Stimulated activated CD4-positive, alpha-beta T cell treated with anti-CD3 and anti-CD28 coated beads, TNF-alpha, amount 100 ng/mL, for 24 hours (primary cell): ENCODE measurements at places on chromosomes 11 and 22.
A peak's percentile ranks its signal among the peaks of the same experiment; 100 is the strongest.

DNA sequence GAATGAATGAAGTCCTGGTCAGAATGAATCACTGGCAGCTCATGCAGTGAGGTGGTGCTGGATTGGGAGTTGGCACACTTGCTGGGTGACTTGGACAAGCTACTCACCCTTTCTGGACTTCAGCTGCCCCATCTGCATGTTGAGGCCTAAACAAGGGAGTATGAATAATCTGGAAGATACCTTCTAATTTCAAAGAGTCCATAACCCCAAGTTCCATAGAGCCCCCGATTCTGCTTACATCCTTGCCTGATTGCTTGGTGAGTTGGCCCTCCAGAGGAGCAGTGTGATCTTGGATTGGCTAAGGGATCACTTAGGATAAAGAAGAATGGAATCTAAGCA lies 18.3 kb upstream of the ACCSL start:
- DNase-seq, result no peak

DNA sequence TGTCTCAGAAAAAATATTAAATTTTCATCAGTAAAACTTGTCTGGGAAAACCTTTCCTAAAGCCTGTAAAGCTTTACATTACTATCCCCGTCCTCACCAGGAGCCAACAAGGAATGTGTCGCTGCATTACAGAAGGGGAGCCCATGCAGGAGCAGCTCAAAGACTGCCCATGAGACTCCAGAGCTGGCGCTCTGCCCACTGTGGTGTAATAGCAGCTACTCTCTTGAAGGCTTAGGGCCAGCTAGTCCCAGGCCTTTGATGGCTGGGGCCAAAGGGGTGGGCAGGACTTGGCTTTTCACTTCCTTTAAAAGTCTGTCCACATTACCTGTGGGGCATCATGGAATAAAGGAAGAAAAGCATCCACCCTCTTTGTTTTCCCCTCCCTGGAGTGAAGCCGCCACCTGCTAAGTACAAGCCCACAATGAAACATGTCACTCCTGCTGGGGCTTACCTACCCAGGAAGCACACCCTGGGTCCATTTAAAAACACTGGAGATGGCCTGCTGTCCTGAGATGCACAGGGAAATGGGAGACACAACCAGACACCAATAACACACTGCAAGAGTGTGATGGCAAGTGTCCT lies 150.7 kb downstream of the ADAMTS15 start:
- DNase-seq, result no peak

DNA sequence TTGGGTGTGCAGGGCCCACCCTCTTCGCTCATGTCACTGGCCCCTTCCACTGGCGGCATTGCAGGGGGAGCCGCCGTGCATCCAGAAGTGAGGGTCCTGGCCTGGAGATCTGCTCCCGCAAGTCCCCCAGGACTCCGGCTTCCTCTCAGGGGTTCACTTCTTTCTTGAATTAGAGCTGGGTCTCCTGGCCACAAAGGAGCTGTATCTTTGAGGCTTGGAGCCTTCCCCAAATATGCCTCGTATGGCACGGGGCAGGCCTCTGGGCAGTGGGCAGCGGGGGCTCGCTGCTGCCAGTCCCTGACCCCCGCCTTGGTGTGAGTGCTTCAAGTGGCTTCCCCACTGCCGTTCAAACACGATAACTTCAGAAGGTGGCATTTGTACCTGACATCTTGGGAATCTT lies 7.4 kb upstream of the IFITM3 start:
- DNase-seq, result no peak

GRCh38 chr22:50435291-50436014 lies 39.4 kb downstream of the SBF1 start:
- no peak for DNase-seq

DNA sequence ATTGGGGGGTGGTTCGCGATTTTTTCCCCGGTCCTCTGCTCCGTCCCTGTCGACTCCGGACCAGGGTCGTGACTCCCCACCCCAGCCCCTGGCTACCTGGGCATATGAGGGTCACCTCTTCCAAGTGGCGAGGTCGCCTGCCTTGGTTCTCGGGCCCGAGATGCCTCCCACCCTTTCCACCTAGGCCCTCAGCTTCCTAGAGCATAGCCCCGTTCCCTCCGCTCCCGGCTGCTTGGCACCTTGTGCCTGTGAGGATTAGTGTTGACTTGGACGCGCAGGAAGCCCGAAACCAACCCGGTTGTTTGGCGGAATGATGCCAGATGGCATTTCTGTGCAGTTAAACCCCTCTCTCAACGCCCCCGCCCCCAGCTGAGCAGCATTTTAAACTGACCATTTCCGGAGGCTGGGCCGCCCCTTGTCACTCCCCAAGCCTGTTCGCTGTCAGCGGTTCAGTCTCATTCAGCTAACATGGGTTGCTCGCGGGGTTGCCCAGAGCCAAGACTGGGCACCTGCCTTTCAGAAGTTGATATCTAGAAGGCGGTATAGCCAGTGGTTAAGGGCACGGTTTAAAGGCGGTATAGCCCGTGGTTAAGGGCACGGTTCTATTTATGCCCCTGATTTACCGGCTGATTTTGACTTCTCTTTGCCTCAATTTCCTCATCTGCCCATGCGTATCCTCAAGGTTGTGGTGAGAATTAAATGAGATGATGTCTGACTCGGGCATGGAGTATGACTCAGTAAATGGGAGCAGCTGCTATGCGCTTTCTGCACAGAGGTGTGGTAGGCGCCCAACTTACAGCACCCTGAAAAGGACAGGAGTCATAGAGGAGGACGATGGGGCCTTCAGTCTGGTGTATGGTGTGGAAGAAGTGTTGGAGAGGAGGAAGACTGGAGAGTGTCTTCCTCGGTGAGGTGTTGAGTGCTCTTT lies 639 bp downstream of the INCENP start:
- peak; percentile 30 for DNase-seq

- DNase-seq, result no peak
These were observed 908.6 kb downstream of the NTM start for GRCh38 chr11:132278801-132279574.

GRCh38 chr11:95999711-96000406 lies 76.0 kb upstream of the MTMR2 start:
- no peak for DNase-seq
